Muscle of arm (tissue), 14 donors: ENCODE measurements at places on chromosomes 4 and X.

- DNase-seq: peak; percentile 71
Observed at GRCh38 chr4:112910109-112910736, 139.2 kb upstream of the ANK2 start.

- DNase-seq: no peak
Observed at GRCh38 chrX:152821145-152821765, 9.3 kb downstream of the CETN2 start.

GRCh38 chr4:118033148-118034052, 886 bp upstream of the NDST3 start:
- peak; percentile 12 for DNase-seq

DNA sequence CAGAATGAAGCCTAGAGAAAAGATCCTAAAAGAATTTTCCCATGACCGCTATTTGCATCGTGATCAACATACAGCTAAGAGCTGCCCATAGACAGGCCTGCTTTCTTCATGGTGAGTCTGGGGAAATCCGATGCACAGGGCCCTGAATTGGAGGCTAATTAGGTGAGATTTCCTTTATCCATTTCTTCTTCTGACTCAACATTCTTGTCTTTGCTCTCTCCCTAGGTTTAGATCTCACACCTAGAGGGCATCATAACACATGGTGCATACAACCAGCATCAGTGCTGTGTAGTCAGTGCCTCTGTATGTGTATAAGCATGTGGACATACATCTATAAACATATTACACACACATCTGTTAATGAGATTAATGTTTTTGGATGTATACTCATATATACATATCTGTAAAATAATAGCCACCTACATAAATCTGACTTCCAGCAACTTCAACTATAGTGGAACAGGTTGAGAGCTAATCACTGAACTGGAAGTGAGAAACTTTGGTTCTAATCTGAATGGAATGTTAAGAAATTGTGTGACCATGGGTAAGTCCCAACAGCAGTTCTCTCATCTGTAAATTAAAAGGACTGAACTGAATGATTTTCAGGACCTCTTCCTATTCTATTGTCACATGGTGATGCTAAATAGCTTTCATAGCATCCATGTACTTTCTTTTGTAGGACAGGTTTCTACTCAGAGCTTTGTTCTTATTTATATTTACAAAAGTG, 17.5 kb downstream of the GATB start:
- DNase-seq: no peak

GRCh38 chr4:24858550-24858949, 54.3 kb downstream of the CCDC149 start:
- no peak for DNase-seq

DNA sequence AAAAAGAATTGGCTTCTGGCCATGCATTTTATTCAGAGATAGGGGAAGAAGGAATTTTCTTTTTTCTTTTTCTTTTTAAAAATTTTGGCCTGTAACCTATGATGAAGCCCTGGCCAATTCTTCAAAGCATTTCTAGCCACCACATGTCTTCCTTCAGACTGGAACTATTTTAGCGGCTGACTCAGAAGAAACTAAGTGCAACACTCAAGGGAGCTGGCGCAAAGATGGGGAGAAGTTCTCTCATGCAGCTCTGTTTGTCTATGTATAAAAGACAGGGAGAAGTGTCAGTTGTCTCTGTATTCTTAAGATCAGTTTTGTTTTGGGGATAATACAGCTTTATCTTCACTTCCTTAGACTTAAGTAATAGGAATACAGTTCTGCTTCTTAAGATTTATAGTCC, 46.1 kb downstream of the MBNL3 start:
- no peak for DNase-seq

DNA sequence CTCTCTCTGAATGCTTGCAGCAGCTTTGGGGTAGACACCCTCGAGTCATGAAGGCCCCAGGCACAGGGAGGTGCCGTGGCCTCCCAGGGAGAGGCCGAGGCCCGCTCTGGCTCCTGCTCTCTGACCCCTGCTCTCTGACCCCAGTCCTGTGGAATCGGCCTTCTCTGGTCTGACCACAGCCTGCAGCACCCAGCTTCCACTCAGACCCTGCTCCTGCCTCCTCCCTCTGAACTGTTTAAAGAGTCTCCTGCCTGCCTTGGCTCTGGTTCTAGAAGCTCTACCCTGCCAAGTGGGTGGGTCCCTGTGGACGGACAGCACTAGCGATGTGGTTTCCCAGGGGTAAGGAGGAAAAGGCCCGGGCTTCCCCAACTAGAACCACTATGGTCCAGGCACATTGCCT, 78.2 kb upstream of the TMEM150C start:
- no peak for DNase-seq

- DNase-seq: no peak
Observed at GRCh38 chr4:36476135-36476534, 194.7 kb downstream of the DTHD1 start.

DNA sequence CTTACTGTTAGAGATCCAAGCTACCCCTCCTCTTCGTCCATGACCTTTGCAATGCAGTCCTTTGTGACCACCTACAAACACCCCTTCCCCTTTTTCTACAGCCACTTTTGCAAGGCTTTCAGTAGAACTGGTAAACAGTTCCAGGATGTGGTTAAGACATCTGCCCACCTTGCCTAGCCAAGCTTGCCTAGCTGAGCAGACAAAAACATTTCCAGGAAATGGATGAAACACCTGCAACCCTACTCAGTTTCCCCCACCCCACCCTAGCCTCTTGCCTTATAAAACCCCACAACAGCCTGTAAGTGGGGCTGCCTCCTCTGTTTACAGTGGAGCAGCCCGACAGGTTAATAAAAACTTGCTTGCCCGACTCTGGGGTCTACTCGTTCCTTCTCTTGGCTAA, 133.8 kb downstream of the ZC4H2 start:
- DNase-seq: no peak

DNA sequence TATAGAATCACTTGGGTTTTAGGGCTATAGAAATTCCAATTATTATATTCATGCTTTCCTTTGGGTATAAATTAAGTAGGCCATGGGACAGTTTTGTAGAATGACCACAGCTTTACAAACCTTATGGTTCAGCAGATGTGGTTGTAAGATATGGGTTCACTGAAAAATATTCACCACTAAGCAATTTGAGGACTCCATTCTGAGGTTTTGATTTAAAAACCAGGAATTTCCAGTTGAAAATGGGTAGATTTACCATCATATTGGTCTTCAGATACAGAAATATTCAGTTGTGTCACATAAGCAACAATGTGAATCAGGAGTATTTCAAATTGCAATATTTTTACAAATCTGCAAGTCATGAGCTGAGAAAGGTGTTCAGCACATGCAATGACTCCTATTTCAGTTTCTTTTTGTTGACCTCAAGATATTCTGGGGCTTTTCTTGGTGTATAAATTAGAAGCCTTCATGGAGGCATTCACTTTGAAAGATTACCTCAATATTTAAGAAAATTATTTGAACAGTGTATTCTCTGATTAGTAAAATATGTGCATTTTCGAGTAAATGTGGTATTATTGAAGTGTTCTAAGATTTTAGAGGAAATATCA, 218.4 kb upstream of the HCCS start:
- DNase-seq: no peak
